ENCODE measurements at places on chromosomes 16 and 17.

GRCh38 chr16:29807426-29808218, 1.3 kb downstream of the MAZ start:
- peak; percentile 84 for DNase-seq

DNA sequence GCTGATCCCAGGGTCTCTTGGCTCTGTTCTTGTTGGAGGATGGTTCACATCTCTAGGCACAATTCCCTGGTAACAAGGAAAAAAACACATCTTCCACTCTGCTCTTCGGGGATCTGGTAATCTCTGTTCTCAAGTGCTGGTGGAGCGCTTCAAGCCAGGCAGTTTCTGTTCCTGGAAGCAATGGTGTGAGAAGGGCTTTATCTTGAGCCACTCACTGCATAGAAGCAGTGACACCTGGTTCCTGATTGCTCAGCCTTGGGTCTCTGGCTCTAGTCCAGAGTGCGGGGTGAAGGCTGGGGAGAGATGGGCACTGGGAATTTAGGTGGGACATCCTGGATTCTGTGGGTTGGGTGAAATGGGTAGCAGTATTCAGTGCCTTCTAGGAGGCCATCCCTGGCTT, 14.1 kb downstream of the AKAP1 start:
- no peak for DNase-seq

- DNase-seq: no peak
Measured at GRCh38 chr17:63173903-63174302, 207.9 kb downstream of the TANC2 start.

DNA sequence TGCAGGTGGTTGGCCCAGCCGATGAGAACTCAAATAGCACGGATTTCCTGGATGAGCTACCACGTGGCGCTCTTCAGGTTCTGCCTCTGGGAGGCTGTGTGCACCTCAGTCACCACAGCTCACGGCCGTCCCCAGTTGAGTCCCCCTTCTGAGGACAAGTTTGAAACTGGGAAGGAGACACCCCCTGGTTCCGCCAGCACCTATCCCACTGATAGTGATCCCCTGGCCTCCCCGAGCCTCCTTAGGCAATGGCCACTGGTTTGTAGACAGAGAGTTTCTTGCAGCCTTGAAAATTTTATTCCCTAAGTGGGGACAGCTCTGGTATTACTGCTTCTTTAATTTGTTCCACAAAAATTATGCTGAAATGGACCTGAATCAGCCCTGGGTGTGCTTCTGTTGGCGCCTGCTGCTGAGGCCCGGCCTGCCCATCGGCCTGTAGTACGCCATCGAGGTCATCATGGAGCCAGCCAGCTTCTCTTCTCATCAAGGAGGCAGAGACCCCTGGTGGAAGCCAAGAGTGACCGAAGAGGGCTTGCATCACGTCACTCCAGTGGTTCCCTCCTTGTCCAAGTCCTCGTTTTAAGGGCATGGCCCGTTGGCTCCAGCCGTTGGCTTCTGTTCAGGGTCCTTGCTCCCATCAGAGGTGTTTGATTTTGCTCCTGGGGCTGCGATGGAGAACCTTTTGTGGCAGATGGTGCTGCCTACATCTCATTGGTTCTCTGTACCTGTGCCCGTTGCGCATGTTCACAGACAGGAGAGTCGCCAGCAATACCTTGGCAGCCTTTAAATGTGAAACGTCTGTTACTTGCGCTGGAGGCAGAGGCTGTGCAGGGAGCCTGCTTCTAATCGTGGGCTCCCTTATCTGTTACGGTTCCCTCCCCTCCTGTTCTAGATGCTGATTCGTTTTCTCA, 9.3 kb downstream of the SMCR8 start:
- DNase-seq: no peak

GRCh38 chr16:28136751-28137434, 73.4 kb upstream of the GSG1L start:
- no peak for DNase-seq

- DNase-seq: no peak
Measured at GRCh38 chr16:73735018-73735417, 561.6 kb upstream of the PSMD7 start.

- no peak for DNase-seq
Measured at GRCh38 chr16:81813648-81814047, 34.6 kb downstream of the PLCG2 start.

DNA sequence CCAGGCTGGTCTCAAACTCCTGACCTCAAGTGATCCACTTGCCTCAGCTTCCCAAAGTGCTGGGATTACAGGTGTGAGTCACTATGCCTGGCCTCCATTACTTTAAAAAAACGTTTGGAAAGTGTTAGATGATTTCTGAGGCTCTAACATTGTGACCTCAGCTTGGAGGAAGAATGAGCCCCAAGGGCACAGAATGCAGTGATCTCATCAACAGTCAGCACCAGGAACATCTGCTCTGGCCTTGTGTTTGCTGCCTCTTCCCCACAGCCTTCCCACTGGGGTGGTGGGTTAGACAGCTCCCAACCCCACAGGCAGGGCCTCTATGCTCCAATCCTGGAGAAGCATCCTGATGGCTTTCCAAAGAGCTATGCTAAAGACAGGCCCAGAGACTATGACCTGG, 37.7 kb upstream of the SREBF1 start:
- no peak for DNase-seq

DNA sequence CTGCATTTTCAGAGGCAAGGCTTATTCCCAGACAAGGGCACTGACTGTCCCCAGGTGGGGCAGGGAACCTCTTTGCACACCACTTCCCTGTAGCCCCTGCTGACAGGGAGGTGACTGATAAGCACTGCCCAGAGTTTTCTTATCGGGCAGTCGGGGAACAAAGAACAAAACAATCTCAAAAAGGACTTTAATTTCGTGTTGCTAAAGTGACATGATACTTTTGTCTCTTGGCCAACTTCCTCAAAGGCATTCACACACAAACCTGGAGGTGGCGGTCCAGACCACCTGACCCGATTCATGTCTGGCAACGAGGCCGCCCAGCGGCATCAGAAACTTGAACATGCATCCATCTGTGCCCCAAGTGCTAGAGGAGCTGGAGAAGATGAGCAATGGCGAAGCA, 28.9 kb downstream of the ZDHHC7 start:
- no peak for DNase-seq

DNA sequence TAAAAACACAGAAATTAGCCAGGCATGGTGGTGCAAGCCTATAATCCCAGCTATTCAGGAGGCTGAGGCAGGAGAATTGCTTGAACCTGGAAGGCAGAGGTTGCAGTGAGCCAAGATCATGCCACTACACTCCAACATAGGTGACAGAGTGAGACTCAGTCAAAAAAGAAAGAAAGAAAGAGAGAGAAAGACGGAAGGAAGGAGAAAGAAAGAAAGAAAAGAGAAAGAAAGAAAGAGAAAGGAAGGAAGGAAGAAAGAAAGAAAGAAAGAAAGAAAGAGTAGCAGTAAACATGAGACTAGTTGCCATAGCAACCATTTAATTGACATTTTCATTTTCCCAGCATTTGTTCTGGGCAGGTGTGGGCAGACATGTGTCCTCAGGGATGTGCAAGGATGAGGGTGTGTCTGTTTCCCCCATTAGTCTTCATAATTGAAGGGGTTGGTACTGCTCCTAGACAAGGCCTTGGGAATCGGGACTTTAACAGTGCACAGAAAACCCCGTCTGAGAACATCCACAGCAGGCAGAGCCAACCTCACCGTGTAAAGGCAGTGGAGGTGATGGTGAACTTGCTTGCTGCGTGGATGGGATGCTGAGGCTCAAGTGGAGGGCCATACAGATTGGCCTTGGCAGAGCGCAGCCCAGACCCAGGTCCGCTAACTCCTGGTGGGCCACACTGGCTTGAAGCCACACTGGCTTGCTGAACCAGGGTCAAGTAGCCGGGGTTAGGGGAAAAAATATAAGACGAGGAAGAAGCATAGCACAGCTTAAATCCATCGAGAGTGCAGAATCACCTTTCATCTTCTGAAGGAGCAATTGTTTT, 35.2 kb upstream of the KIFC3 start:
- no peak for DNase-seq

DNA sequence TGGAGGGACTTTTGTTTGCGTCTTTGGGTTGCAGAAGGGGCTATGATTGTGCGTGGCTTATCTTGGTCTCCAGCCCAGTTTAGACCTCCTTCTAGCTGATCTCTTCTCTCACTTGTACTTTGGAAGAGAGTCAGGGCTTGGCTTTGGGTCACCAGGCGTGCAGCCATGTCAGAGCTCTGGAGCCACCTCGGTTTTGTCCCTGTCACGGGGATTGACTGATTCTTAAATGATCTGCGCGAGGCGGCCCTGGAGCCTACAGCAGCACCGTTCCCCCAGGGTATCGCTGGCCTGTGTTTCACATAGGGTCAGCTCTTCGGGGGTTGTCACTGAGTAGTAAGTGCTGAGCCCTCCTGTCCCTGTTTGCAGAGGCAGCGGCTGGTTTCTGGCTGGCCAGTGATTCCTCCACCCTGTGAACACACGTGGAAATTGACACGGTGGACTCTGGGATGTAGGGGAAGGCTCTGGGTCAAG, 209.8 kb upstream of the CHMP6 start:
- DNase-seq: no peak

GRCh38 chr17:81044764-81045589, 10.0 kb downstream of the BAIAP2 start:
- DNase-seq: peak; percentile 26

DNA sequence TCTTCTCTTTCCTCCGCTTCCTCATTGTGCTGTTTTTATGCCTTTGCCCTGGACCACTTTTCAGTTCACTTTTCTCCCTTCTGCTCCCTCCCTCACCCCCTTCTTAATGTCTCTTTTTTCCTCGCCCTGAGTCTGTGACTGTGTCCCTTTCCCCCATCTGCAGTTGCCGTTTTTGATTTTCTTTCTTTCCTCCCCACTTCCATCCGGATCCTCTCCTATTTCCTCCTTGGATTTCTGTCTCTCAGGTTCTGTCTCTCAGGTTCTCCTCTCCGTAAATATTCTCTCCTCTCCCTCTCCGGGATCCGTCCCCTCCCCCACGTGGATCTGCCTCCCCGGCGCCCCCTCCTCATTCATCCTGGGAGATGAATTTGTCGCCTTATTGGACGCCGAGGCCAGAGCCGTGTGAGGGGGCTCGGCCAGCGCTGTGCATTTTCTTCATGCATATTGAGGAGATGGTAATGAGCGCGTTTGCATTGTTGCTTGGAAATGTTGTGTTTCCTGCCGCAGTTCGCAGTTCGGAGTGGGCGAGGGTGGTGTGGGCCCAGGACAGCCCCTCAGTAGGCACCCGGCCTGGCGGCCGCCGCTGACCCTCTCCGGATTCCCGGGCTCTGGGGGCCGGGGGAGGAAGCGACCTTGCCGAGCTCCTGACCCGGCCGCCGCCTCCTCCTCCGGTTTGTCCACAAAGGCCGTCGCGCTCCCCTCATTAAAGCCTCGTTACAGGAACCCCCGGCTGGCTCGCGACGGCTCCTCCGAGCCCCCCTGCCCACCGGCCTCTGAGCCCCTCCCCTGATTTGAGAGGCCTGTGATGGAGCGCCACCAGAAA, 4.5 kb upstream of the IRX3 start:
- no peak for DNase-seq

DNA sequence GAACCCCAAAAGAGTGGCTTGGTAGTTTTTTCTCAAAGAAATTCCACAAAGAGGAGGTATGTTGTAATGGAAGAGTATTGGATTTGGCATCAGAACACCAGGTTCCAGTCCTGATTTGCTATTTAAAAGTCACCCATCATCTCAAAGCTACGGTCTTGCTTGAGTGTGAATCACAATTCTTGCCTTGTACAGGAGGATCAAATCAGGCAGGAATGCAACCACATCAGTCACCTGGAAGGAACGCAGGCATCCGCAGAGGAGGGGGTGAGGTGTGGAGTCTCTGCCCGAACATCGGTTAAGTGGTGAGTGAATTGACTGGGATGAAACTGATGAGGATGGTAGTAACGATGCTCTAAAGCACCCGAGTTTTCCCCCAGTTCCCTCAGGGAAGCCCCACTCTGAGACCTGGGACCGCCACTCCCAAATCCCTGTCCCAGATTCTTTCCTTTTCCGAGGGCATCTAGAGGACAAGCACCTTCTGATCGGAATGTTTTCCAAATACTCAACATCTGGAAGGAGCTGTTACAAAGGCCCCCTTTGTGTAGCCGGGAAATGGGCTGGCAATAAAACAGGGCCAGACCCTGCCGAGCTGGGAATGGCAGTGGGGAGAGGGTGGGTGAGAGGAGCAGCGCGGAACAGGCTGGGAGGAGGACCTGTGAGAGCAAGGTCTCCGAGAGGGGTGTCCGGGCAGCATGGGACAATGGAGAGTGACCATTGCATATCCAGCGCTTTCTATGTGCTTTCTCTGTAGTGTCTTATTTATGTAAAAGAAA, 469.6 kb downstream of the SLC39A11 start:
- DNase-seq: no peak

DNA sequence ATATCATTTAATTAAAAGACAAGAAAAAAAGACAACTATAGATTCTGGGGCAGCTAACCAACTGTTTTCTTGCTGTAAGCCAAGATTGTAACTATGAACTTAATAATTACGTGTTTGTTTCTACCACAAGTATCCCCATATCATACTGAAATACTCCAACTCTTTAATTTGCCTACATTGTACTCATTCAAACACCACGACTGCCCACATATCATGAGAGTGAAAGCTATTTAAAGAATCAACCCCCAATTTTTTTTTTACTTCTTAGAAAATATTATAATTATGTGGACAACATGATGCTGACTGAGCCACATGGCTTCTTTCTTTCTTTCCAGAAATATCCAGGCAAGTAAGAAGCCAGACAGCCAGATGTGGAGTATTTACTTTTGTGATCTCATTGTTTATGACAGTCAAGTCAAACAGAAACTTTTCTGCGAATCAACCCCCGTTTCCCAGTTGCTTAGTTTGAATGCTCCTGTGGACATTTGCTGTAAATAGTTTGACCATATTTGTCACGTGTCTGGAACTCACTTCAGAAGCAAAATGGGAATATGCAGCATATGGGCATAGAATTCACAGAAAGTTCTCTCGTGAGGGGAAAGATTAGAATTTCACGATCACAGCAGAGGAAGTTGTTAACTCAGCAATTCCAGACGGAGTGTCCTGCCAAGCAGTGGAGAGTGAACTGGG, 126.8 kb upstream of the PSMD7 start:
- no peak for DNase-seq

DNA sequence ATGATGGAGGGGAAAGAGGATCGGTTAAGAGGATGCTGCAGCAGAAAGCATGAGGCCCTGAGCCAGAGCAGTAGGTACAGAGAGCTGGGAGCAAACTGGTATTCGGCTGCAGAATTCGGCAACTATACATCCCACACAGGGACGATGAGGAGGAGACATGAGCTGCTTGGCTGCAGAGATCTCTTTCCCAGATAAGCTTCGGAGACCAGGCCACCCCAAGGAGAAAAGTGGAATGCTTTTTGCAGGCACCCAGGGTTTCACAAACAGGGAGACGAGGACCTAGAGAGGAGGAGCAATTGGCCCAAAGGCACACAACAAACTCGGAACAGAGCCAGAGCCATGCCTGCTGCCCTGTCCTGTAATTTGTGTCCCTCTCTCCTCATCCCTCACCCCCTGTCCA, 62.0 kb downstream of the TMEM132E start:
- no peak for DNase-seq

- DNase-seq: no peak
Measured at GRCh38 chr17:40841246-40841645, 18.8 kb upstream of the KRT10 start.

GRCh38 chr17:2170023-2170422, 115.1 kb downstream of the HIC1 start:
- DNase-seq: no peak
